ENCODE measurements at places on chromosomes 5 and 9. TPM values are rescaled to one million over a fixed set of nuclear protein-coding genes. Genes with fewer than 3 reads are reported as not detected.

SOHLH1 gene
- not detected for total RNA-seq

RABGAP1 gene
- total RNA-seq = 66.8 TPM

RNF183 gene
- total RNA-seq = 0.20 TPM

PTGDS gene
- total RNA-seq = 15.3 TPM

PDGFRB gene
- 90.9 TPM for total RNA-seq

ATP6V1G1 gene
- 129 TPM for total RNA-seq

TAF11L13 gene
- total RNA-seq = not detected

ARHGEF28 gene
- total RNA-seq = 19.2 TPM

NPR3 gene
- 33.7 TPM for total RNA-seq

HAVCR1 gene
- total RNA-seq = 0.30 TPM

LCN15 gene
- not detected for total RNA-seq

SLC23A1 gene
- 0.30 TPM for total RNA-seq

MEGF10 gene
- 4.7 TPM for total RNA-seq

GABRA1 gene
- not detected for total RNA-seq

PROB1 gene
- total RNA-seq = 1.7 TPM

PSAT1 gene
- total RNA-seq = 23.4 TPM

PTGS1 gene
- total RNA-seq = 4.7 TPM

CTSV gene
- total RNA-seq = 75.6 TPM

FANCC gene
- total RNA-seq = 16.1 TPM

TLX3 gene
- not detected for total RNA-seq

CD14 gene
- total RNA-seq = 52.3 TPM

PARP8 gene
- 14.5 TPM for total RNA-seq

BAAT gene
- total RNA-seq = not detected

MOB3B gene
- 4.5 TPM for total RNA-seq

CDC20B gene
- not detected for total RNA-seq

ZNF879 gene
- total RNA-seq = 4.6 TPM

WASHC1 gene
- total RNA-seq = 7.4 TPM

TAF11L10 gene
- not detected for total RNA-seq

RANBP17 gene
- total RNA-seq = 28.8 TPM

EXOC3 gene
- 32.8 TPM for total RNA-seq

Measured in skin of body (tissue), 3 donors.